Sciatic nerve (tissue), 2 donors: ENCODE measurements at places on chromosomes 11 and 22. TPM values are rescaled to one million over a fixed set of nuclear protein-coding genes. Genes with fewer than 3 reads are reported as not detected.
A peak's percentile ranks its signal among the peaks of the same experiment; 100 is the strongest.

Gene LRP4
- total RNA-seq = 29.3 TPM

DNA sequence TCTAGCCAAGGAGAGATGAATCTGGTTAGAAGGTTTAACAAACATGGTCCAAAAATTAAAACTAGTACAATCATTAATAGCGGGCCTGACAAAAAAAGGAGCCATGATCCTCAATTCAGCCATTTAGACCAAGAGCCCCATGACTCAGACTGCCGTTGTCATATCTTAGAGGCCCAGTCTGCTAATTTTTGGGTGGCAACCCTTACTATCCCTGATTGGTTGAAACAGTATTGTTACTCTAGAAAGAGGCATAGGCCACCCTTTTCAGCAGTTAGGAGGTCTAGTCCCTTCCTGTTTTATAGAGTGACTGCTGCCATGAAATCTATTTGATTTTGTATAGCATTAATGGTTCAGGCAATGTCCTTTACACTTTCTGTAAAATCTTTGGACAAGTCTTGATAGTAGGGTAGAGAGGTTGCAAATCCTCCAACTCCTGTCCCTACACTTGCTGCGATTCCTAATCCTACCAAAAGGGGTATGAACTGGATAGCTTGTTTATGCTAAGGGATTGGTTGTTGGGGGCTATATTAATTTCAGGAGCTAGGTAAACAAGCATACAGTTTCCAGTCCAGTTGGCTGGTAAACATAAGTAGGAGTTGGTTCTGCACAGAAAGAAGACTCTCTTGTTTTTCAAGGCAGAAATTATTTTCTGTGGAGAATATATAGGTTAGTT lies 1056.3 kb upstream of the CNTN5 start:
- no peak for DNase-seq

GRCh38 chr11:32792948-32793475 lies 1.4 kb downstream of the CCDC73 start:
- DNase-seq = peak; percentile 76

GRCh38 chr11:82975882-82976281 lies 74.3 kb downstream of the DDIAS start:
- DNase-seq = no peak

DNA sequence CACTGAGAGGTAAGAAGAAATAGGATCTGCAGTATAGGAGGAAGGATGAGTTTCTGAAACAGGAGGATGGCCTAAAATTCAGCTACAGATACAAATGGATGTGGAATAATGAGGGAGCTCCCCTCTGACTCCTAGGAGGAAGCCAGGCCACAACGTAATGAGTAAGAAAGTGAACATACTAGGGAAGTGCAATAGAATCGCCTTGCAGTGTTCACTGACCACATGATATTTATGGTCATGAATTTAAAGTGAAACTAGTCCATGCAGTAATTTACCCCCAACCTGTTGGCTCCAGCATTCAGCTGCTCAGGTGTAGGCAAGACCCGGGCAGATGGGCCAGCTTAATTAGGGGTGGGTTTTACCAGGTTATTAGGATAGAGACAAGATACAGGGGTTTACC lies 101.7 kb downstream of the DEUP1 start:
- no peak for DNase-seq
